ENCODE measurements at places on chromosomes 1 and 21.

DNA sequence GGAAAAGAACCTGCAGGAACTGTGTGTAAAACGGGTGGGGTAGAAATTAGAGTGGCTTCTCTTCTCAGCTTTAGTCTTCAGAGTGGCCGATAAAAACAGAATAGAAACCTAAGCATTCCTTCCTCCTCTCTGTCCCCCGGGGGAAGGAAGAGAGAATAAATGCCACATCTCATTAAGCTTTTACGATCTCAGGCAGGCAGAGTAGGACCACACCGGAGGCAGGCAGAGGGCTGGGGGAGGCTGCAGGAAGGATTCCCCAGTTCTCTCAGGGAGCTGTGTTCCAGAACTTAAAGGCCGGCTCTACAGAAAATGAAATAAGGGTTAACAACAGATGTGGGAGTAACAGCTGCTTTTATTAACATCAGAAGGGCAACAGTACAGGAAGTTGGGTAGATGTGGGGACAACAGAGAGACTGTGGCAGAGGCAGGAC is 24.5 kb upstream of the MEF2D start:
- no peak for DNase-seq

DNA sequence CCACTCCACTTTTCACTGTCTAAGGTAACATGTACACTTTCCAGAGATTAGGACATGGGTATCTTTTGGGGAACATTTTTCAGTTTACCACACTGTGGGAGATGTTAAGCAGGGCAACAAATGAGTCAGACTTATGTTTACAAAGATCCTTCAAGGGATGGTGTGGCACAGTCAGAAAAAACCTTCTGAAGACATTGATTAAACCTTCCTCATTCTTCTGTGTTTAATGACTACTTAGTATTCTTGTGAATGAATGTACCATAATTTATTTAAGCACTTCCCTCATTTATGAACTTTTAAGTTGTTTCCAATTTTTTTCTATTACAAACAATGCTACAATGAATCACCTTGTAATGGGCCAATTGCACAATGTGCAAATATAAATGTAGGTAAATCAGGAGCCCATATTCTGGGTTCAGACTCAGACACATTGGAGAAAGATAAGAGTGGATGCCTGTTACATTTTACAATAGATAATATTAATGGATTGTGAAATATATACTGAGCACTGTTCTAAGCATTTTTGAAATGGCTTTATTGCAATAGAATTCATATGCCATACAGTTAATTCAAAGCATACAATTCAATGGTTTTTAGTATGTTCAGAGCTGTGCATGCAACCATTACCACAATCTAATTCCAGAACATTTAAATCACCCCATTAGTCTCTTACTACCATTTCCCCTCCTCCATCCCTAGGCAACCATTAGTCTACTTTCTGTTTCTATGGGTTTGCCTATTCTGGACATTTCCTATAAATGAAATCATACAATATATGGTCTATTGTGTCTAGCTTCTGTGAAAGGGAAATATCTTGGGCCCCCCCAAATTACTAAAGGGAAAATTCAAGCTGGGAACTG is 1.9 kb upstream of the SFT2D2 start:
- DNase-seq: no peak

- peak; percentile 61 for DNase-seq
Measured at GRCh38 chr1:41516168-41517061, 31.9 kb upstream of the EDN2 start.

- no peak for DNase-seq
Measured at GRCh38 chr1:153288634-153289275, 24.0 kb downstream of the PGLYRP3 start.

- no peak for DNase-seq
Measured at GRCh38 chr1:68484618-68485017, 12.3 kb downstream of the DEPDC1 start.

DNA sequence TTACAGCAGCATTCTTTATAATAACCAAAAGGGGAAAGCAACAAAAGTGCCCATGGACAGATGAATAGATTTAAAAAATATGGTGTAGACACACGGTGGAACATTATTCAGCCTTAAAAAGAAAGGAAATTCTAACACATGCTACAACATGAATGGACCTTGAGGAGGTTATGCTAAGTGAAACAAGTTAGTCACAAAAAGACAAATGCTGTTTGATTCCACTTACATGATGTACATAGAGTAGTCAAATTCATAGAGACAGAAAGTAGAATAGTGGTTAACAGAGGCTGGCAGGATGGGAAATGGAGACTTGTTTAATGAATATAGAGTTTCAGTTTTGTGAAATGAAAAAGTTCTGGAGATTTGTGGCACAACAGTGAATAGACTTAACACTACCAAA is 151.4 kb downstream of the CYYR1 start:
- no peak for DNase-seq

DNA sequence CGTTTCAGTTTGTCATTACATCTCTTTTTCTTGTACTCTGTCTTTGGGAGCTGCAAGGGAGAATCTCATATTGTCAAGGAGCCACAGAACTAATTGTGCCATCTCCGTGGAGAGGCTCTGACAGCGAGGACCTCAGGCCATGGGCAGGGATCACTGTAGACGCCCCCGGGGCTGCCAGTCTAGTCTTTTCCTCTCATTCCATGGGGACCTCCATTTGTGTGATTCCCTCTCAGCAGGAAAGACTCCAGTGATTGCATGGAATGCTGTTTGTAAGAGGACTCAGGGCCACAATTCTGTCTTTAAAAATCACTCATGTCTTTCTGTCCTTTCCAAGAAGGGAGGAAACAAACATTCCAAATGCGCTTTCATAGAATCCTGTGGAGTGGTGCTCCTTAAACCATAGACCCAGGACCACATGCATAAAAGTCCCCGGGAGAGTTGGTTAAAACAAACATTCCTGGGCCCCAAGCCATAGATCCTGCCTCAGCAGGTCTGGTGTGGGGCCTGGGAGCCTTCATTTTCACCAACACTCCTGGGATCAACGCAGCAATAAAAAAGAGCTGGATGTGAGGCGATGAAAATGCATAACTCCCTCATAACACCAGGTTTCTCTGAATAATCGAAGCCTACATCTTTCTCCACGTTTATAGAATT is 104.5 kb downstream of the ZP4 start:
- no peak for DNase-seq

GRCh38 chr1:8423269-8423691 is 105.4 kb downstream of the SLC45A1 start:
- DNase-seq: peak; percentile 44

- DNase-seq: no peak
Measured at GRCh38 chr1:206690516-206690915, 5.8 kb downstream of the MAPKAPK2 start.
